ENCODE measurements at places on chromosomes 5 and 9. TPM values are rescaled to one million over a fixed set of nuclear protein-coding genes. Genes with fewer than 3 reads are reported as not detected.

DNA sequence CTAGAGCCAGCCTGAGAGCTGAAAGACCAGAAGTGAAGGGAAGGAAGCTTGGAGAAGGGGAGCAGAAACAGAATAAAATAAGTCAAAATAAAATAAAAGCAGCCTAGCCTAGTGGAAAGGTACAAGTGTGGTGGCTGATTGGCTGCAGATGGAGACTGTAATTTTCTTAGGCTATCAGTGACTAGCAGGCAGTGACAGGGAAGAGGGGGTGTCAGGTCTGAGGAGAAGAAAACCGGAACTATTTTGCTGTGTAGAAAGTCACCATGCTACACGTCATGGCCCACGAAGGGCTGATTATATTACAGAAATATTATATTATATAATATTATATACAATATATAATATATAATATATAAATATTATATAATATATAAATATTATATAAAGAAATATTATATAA lies 98.1 kb upstream of the TAF11L2 start:
- DNase-seq, result no peak

DNA sequence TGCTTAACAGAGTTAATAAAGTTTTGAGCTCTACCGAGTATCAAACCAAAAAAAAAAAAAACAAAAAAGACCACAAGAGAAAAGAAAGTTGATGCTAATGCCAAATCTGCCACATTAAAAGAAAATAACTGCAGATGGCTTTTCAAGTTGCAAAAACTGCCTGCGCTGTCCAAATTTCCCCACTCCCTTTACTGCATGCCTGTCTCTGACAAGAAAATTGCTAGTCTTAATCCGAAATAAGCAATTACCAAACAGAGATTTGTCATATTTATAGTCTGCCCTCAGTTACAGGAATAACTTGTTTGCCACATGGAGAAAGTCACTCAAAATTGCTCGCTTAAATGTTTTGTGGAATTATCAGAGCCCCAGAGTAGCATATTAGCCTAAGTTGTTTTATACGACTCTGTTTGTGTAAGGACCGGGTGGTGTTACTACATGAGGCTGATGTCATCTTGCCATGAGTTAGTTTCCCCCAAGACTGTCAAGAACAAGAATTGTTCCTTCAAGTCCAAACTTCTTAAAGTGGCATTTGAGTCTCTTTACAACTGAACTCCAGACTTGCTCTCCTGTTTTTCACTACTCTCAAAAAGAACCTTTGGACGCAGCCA lies 160.9 kb downstream of the CEP120 start:
- no peak for DNase-seq

DNA sequence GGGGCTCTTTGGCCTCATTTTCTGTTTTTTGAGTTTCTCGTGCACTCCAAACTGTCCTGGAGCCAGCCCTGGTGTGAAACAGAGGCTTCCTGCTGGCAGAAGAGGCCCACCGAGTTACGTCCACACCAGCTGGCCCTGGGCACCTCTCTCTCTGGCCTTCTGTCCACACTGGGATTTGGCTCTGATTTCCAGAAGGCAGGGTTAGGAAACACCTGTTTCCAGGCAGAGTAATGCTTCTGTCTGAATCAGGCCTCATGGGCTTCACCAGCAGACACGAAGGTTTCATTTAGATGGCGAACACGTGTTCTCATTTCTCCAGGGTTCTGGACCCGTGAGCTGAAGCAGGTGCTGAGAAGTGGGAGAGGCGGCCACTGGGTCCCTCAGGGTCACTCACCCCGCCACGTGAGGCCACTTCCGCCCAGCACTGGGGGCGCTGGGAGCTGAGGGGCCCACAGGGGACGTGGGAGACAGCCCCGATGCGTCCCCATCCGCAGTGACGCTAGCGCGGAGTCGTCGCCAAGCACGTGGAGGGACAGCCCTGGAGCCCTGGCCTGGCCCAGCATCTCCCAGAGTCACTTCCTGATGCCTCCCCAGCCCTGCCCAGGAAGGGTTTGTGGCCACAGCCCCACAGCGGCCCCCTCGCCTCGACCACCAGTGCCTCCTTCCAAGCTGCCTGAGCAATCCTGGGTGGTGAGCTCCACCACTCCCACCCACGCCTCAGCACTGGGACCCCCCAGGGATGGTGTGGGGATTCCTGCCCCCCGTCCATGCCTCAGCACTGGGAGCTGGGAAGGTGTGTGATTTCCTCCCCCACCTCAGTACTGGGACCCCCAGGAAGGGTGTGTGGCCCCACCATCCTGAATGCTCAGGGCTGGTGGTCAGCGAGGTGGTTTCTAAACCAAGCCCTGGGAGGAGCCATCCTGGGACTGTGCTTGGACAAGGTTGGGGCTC lies 4.9 kb upstream of the LRRC14B start:
- DNase-seq, result no peak

GRCh38 chr5:157865781-157866180 lies 6.8 kb upstream of the CLINT1 start:
- no peak for DNase-seq

GRCh38 chr9:27142299-27142930 lies 33.4 kb downstream of the TEK start:
- DNase-seq, result no peak

GRCh38 chr9:94632737-94633136 lies 6.6 kb downstream of the FBP1 start:
- no peak for DNase-seq

HAPLN1 gene
- 0.07 TPM for total RNA-seq

CENPK gene
- 23.6 TPM for total RNA-seq

LRRC70 gene
- total RNA-seq, result not detected

EPB41L4A gene
- 17.2 TPM for total RNA-seq

GCNT1 gene
- total RNA-seq, result 9.9 TPM

PCDHB1 gene
- total RNA-seq, result not detected

SMIM3 gene
- 9.5 TPM for total RNA-seq

GTF3C4 gene
- total RNA-seq, result 13.3 TPM

EDIL3 gene
- total RNA-seq, result 80.1 TPM

C5orf52 gene
- total RNA-seq, result not detected

NUTM2F gene
- not detected for total RNA-seq
